Kidney glomerular epithelial cell (primary cell): ENCODE measurements at places on chromosomes 4 and X.

- DNase-seq, result no peak
Observed at GRCh38 chrX:14489437-14489836, 39.9 kb upstream of the GLRA2 start.

DNA sequence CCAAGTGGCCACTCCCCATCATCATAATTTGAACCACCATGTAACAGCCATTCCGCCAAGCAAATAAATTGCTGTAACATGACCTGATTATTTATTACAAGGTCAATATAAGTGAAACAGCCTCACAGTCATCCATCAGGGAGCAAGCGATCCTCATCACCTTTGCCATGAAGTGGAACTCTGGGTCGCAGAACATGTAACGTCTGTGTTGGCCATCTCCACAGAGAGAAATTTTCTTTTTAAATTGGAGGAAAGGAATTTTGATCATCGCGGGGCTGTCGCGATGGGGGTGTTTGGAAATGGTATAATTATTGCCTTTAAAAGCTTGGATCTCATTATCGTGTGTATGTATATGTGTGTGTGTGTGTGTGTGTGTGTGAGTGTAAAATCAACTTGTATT is 90.2 kb downstream of the SHOX start:
- DNase-seq, result no peak

GRCh38 chrX:50865311-50865710 is 45.2 kb upstream of the BMP15 start:
- no peak for DNase-seq

DNA sequence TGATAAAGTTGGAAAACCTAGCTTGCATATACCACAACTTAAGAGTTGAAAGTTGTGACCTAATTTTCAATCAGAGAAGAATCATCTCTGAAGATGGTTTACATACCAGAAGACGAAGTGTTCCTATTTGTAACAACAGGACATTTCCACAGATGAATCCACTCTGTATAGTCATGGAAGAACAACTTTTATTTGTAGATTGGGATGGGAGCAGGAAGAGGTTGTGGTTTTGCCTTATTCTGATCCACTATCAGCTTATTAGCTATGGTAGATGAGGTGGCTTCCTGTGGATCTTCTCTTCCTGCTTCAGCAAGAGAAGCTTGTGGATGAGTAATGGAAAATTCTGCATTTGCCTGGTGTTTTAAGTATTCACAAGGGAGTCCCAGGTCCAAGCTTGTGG is 18.6 kb upstream of the SUPT20HL1 start:
- DNase-seq, result no peak

DNA sequence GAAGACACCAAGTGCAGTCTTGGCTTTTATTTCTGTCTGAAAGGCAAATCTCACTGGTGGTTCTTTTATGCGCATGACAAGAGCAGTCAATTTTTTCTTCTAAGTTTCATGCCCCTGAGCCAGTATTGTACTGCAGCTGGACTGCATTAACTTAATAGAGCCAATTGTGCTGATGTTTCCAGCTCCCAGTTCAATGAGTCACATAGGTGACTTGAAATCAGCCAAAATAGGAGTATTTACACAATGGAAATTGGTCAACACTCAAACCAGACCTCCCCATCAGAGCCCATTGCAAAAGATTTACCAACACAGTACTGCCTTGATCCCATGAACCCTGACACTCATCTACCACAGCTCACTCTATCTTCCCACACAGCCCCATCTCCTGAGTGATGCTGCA is 100.3 kb upstream of the GUCY1A1 start:
- DNase-seq, result no peak
